ENCODE measurements at places on chromosomes 4 and X.

DNA sequence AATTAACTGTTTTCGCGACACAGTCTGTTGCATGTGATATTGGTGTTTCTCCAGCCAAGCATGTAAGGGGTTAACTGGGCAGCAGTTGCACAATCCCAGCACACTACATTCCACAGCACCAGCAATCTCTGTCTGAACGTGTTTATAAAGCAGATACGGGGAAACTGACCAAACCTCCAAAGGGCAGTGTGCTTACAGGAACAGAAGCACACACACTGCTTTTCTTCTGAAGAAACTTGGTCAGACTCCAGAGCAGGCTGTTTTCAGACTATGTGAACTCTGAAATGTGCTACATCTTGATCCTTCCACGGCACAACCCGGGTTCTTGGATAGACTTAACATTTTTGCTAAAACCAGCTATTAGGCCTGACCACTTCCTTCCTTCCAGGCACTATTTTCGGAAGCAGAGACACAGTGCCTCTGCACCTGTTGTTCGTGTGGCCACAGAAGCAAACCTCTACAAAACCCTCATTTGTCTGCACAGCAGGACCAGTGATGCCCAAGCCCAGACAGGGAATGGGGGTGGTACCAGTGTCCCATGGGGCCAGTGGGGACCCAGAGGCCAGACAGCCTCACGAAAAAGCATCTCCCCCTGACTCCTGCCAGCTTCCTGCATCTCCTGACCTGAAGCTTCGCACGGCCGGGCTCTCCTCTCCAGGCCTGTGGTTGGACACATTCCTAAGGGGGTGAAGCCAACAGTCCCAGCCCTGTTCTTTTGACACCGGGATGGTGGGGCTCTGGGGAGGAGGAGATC, 90.1 kb downstream of the IRF2 start:
- peak; percentile 32 for ATAC-seq

GRCh38 chrX:26851981-26852380, 611.2 kb downstream of the PPP4R3C start:
- no peak for ATAC-seq

DNA sequence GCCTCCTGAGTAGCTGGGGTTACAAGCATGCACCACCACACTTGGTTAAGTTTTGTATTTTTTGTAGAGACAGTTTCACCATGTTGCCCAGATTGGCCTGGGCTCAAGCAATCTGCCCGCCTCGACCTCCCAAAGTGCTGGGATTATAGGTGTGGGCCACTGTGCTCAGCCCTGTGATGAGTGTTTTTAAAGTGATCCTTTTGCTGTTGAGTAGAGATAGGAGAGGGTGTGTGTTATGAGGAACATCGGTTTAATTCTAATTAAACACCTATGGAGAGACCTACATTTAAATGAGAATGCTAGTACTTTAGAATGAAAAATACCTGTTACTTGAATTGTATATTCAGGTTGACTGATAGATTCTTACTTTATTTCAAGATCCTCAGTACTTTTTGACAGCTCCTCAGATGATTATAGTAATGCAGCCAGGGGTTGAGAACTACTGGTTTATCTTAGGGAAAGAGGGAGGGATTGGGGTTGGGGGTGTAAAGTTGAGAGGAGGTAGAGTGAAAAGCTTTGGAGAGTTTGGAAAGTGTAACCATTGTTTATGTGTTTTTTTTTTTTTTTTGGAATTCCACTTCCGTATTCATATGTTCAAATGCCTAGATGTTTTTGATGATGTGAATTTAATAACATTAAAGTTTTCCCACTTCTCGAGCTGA, 36.8 kb upstream of the DCK start:
- no peak for ATAC-seq

DNA sequence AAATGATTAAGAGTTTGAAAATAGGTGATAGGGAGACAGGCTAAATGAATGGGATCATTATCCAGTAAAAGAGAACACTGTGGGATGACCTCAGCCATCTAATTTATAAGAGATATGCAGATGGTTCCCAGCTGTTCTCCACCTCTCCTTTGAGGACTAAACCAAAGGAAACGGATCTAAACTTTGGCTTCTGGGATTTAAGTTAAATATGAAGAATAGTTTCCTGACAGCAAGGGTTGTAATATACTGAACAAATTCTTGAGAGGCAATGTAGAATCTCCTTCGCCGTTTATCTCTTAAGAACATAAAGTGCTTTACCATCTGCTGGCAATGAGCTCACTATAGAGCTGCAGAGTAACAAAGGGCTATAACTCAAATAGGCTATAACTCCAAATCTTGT, 35.4 kb upstream of the HPGDS start:
- no peak for ATAC-seq

DNA sequence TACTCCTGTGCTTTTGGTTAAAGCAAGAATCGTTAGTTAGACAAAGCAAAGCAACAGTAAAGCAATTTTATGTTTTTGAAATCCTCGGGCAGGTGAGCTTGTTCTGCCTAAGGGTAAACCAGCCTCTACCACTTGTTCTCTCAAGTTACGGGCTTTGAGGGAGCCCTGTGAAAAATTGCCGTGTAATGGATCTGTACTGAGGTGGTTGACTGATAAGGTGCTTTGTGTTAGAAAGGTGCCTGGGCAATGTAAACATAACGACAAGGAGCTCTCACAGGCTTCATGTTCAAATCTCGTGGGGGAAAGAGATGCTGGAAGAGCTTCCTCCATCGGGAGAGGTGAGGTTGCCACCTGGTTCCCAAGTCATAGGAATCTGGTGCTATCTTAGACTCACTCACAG, 111.8 kb downstream of the TRAPPC11 start:
- ATAC-seq = no peak

- ATAC-seq = no peak
Observed at GRCh38 chr4:136241221-136241986, 1290.9 kb downstream of the PCDH18 start.

DNA sequence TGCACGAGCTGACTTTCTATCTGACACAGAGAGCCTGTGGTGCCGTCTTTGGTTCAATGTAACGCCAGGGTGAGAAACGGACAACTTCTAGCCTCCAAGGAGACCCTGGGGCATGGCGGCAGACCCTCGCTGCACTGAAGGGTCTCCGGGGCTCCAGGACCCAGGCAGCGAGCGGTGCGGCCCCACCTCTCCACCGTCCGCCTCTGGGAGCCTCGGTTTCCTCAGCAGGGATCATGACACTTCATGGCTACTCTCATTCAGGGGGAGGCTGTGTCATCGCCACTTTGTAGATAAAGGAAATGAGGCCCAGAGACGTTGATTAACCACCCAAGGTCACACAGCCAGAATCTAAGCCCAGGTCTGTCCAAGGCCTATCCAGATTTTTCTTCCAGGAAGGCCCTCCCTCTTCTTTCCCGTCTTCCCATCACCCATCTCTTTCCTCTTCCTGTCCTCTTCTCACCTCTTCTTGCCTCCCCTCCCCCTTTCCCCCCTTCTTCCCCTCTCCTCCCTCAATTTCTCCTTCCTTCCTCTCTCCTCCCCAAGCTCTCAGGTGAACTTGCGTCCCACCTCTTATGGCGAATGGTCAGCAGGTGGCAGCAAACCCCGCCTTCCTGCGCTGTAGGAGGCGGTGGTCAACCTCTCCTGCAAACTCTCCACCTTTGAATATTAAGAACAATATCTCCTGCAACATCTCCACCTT, 69.3 kb upstream of the HMX1 start:
- ATAC-seq = no peak

- ATAC-seq = no peak
Observed at GRCh38 chr4:148477276-148477675, 35.1 kb upstream of the NR3C2 start.

DNA sequence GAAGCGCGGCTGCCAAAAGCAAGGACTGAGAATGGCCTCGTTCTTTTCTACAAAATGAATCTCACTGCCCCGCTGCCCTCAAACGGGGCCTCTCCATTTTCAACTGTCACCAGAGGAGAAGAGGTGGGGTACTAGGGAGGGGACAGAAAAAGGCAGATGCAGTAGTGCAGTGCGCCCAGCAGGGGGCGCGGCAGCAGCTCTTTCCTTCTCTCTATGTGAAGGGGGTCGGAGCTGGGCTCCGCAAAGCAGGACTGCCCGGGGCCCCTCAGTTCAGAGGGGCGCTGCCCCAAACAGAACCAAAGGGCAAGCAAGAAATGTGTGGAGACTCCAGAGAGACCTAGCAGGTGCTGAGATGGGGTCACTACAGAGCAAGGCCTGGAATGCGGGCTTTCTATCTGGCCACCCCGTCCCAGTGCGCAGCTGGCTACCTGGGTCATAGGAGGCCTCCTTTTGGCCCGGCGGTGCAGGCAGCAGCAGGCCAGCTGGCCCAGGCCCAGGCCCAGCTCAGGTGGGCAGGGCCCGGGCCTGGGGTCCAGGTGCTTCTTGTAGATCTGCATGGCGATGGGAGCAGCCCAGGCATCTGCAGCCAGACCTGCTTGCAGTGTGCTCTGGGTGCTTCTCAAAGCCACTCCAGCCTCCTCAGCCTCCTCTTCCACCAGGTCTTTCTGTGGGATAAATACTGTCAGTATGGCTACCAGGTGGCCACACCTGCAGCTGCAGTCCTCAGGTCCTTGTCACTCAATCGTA, 5.9 kb downstream of the IRAK1 start:
- ATAC-seq = peak; percentile 84

- ATAC-seq = peak; percentile 77
Observed at GRCh38 chr4:153127760-153128494, 76.3 kb upstream of the TRIM2 start.

DNA sequence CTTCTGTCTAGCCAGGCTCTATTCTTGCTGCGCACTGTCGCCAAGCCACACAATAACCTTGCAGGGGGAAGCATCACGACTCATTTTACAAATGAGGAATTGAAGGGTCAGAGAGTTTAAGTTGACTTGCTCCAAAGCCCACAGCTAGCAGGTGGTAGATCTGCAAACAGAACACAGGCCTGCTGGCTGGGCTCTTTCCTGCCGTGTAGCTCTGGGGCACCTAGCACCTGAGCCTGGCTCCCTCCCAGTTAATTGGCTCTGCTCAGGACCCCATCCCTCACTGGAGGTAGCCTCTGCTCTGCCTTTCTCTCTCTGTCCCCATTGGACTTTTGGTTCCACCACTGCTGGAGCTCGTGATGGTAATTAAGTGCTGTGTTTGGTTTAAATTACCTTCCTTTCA, 98.5 kb downstream of the NSUN7 start:
- no peak for ATAC-seq

DNA sequence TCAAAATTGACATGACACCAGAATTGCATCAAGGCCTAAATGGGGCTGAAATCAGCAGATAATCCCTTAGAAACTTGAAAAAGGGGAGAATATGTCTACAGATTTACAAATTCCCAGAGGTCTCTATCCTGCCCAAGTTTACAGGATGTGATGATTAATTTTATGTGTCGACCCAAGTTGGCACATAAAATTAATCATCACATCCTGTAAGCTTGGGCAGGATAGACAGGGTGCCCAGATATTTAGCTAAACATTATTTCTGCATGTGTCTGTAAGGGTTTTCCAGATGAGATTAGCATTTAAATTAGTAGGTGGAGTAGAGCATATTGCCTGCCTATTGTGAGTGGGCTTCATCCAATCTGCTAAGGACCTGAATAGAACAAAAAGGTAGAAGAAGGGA, 52.3 kb downstream of the ARHGEF6 start:
- no peak for ATAC-seq

DNA sequence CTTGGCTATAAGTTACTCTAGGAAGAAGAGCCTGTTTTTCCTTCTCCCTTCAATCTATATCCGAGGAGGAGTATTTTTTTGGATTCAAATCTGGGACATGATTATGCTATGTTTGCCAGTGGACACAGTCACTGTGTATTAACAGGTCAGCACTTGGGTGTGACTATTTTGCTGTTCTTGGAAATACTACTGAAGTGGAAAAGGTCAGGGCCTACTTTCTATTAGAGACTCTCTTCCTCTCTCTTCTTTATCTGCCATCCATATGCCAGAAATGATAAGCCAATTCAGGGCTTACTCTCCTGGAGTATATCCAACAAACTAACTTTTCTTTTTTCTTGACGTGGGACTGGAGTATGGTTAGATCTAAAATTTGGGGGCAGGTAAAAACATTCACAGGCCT, 40.5 kb downstream of the MID1IP1 start:
- ATAC-seq = no peak

GRCh38 chr4:15550491-15550890, 80.8 kb downstream of the CC2D2A start:
- ATAC-seq = no peak

DNA sequence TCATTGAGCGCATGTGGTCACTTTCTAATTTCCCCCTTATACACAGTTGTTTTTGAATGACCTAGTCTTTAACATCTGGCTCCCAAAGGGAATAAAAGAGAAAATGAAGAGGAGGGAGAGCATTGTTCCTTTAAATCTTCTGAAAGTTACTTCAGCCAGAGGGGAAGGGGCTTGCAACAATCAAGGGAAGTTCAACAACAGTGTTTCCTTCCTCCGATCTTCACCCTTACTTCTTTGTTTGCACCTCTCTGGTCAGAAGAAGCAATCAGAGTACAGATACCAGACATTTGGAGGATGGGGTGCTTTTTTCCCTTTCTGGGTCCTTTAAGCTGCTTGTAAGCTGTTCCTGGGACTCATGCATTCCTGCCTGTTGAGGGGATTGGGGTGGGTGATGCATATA, 125.4 kb downstream of the TBC1D19 start:
- ATAC-seq = no peak

GRCh38 chr4:161222889-161223288, 940.9 kb downstream of the FSTL5 start:
- ATAC-seq = no peak

DNA sequence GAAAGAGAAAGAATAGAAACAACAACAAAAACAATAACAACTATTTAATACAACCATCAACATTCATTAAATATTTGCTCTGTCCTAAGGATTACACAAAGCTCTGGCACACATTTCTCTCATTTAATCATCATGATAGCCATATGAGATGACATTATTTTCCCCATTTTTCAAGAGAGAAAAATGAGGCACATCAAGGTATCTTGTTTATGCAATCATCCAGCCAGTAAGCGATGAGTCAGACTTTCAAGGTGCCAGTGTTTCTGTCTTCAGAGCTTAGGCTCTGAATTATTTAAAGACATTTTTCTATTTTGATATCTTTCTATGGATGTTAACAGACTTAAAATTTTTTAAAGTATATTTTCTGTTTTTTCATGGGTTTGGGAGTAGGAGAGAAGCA, 541.8 kb upstream of the SMIM31 start:
- no peak for ATAC-seq
